Mesothelial cell of epicardium (in vitro differentiated cells): ENCODE measurements at places on chromosomes 6 and 20. TPM values are rescaled to one million over a fixed set of nuclear protein-coding genes. Genes with fewer than 3 reads are reported as not detected.

The PTGIS gene
- 113 to 118 TPM (median 117 TPM) in 3 replicates for total RNA-seq

- no peak for DNase-seq
These were observed 345.3 kb upstream of the SLC35B3 start for GRCh38 chr6:8780653-8781052.

The FAM83B gene
- total RNA-seq: 12.2 to 14.0 TPM (median 12.6 TPM) in 3 replicates

The ADIG gene
- total RNA-seq: not detected in 3 replicates

GRCh38 chr20:18921291-18921690 lies 107.7 kb downstream of the SCP2D1 start:
- no peak for DNase-seq

The ZBTB46 gene
- 11.3 to 11.6 TPM (median 11.6 TPM) in 3 replicates for total RNA-seq

- DNase-seq: no peak
These were observed 21.5 kb downstream of the COL9A3 start for GRCh38 chr20:62838128-62838891.

The RSPO3 gene
- 26.3 to 31.1 TPM (median 30.1 TPM) in 3 replicates for total RNA-seq

The DUSP15 gene
- 8.4 to 10.4 TPM (median 8.5 TPM) in 3 replicates for total RNA-seq

GRCh38 chr6:89612121-89612520 lies 26.4 kb downstream of the LYRM2 start:
- DNase-seq: no peak

- no peak for DNase-seq
These were observed 34.6 kb downstream of the EDN1 start for GRCh38 chr6:12324748-12325147.

The NRN1 gene
- not detected in 3 replicates for total RNA-seq

DNA sequence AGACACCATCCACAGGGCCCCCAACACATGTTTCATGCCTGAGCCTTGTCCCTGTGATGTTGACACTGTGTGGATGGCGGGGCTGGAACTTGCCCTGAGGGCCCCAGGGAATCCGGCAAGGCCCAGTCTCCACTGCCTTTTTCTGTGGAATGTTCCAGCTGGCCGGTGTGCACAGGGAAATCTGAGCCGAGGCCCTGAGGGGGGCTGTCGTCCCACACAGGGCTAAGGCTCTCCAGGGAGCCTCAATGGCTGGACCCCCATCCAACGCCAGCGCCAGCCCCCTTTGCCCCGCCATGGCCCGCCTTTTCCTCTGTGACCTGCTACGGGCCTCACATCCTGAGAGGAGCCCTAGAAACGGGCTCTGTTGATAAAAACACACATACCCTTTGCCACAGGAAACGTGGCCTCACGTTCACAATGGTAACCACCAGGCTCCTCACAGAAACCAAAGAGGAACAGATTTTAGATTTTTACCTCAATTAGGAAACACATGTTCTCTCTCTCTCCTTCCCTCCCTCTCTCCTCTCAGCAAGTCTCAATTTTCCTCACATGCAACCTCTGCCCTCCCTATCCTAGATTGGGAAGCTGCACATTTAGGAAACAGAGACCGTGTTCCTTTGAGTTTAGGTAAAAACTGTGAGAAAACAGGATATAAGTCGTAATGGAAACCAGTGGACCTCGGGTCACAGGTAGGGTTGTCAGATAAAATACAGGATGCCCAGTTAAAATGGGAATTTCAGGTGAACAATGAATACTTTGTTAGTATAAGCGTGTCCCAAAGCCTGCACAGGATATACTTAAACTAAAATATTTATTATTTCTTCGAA lies 13.7 kb upstream of the ZNF831 start:
- no peak for DNase-seq

DNA sequence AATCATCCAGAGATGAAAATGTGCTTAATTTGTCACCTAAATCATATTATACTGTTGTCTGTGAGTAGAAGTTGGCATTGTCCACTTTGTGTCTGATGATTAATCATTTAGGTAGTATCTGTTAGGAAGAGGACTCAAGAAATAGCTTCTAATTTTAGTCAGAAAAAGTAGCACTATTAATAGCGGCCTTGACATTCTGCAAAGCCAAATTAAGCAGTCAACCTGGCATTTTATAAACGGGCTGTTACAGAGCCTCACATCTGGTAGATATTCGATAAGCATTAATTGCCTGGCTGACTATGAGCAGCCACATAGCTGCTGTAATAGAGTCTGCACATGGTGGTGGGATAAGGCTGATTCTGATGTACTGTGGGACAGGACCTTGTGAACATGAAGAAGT lies 99.5 kb downstream of the KLHL32 start:
- no peak for DNase-seq

GRCh38 chr20:37408302-37409193 lies 62.6 kb downstream of the SRC start:
- no peak for DNase-seq

The HLA-DQB1 gene
- 9.0 to 9.8 TPM (median 9.7 TPM) in 3 replicates for total RNA-seq

The ENPP5 gene
- 7.4 to 8.7 TPM (median 7.7 TPM) in 3 replicates for total RNA-seq

The RNF39 gene
- not detected in 3 replicates for total RNA-seq

- no peak for DNase-seq
These were observed at the start of gene RAB44 for GRCh38 chr6:36697481-36697903. Gene RAB44 (plus strand): TSS chr6:36697826. CDS start chr6:36704236, 6,410 bp downstream.
